ENCODE measurements at places on chromosomes 11 and 22.
A peak's percentile ranks its signal among the peaks of the same experiment; 100 is the strongest.

- no peak for DNase-seq
Measured at GRCh38 chr11:119829402-119829801, 100.4 kb upstream of the NECTIN1 start.

DNA sequence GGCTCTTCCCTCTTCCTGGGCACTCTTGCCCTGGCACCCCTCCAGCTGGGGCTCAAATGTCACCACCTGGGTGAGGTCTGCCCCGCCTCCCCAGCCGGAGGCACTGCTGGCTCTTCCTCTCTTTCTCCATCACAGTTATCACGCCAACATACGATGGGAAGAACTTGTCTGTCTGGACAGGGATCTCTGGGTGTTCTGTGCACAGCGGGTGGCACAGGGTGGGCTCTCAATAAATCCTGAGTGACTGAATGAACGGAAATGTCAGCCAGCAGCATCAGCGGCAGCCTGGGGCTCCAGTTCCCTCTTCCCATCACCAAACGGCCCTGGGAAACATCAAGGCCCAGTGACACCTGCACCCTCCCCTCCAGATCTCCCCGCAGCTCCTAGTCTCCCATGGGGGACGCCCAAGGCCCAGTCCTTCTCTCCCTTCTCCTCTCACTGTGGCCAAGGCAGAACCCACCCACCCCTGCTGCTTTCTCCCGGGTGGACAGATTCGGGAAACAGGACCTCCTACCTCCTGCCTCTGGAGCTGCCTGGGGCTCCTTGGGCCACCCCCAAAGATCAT, 440 bp upstream of the SLC25A45 start:
- no peak for DNase-seq

DNA sequence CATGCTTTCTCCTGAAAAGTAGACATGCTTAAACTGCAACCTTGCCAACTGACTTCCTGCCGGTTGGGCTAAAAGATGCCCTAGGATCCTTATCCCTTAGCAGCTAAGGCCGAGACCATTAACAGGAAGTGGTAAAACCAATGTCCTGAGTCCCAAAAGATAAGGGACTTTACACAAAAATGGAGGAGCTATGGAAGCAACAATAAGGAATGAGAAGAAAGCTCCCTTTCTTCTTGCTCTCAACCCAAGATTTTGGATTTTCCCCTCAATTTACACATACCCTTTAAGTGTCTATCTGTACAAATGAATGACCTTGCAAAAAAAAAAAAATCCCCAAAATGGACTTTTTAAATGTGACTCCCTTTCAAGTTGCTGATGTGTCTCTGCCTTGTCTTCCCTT, 11.1 kb downstream of the MRPL17 start:
- DNase-seq: no peak

GRCh38 chr11:34366522-34366921, 8.7 kb upstream of the ABTB2 start:
- DNase-seq: peak; percentile 7

DNA sequence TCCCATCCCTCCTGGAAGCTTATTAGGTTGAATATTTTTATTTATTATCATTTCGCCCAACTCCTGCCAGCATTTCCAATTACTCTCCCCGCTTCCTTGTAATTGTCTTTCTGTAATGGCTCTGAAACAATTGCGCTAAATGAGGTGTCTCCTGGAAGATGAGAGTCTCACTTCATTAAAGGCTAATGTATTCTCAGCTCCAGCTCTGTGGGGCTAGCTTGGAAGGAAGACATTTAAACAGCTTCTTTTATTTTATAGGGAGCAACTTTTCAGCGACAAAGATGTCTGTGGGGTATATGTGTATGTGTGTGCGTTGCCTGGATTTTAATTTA, 86.6 kb downstream of the PKNOX2 start:
- no peak for DNase-seq

GRCh38 chr22:49961005-49961600, 531 bp downstream of the PIM3 start:
- no peak for DNase-seq

DNA sequence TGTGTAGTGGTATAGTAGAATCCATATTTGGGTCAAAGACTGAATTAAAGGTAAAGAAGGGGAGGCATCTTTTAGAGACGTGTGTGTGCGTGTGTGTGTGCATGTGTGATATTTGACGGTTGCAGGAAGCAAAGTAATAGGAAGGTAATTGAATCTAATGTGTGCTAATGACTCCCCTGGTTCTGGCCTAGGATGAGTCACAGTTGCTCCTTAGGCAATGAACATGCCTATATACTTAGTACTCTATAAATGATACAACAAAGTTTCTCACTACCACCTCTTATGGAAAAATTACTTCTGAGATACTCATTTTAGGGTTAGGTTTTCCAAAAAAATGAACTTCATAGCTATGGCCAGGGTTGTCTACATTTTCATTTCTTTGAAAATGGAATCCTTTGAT, 409.6 kb downstream of the GUCY1A2 start:
- no peak for DNase-seq

DNA sequence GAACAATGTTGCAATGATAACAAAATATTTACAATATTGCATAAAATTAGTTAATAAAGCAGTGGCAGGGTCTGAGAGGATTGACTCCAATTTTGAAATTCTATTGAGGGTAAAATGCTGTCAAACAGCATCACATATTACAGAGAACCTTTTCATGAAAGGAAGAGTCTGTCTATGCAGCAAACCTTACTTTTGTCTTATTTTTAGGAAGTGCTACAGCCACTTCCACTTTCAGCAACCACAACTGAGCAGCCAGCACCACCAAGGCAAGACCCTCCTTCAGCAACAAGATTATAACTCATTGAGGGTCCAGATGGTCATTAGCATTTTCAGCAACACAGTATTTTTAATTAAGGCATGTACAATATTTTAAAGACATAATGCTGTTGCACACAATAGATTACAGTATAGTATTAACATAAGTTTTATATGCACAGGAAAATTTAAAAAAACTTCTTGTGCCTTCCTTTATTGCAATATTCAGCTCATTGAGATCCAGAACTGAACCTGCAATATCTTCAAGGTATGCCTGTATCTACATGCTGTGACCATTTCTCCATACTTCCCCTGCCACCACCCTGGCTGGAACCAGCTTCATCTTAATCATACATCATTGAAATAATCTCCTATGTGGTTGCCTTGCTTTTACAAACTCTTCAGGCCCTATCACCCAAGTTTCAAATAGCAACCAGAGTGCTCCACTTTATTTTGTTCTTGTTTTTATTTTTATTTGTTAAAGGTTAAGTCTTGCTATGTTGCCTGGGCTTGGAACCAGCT, 711.2 kb downstream of the KCNA4 start:
- DNase-seq: no peak

DNA sequence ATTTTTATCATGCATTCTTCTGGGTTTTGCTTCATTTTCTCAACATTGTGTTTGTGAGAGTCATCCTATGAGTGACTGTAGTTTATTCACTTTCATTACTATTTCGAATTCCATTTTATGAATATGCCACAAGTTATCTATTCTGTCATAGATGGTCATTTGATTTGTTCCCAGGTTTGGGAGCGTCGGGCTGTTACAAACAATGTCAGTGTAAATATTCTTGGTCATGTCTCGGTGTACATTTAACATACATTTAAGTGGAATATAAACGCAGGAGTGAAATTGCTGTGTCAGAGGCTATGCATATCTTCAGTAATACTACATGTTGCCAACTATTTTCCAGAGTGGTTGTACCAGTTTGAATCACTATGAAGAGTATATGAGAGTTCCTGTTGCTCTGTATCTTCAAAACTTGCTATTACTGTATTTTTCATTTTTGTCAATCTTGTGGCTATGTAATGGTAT, 2.4 kb downstream of the TRIM44 start:
- no peak for DNase-seq

DNA sequence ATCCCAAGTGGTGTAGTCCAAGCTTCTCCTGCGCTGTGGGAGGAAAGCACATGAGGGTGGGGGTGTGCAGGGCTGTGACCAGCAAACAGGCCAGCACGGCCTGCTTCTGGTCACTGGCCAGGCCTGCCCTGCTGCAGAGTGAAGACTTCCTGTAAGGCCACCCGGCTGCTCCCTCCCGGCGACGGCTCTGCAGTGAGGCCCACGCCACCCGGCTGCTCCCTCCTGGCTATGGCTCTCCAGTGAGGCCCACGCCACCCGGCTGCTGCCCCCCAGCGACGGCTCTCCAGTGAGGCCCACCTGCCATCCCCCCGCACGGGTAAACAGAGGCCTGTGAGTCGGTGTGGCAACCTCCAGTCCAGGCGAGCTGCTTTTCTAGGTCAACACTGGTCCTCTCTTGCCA, 31.4 kb upstream of the BRSK2 start:
- no peak for DNase-seq

GRCh38 chr11:86153439-86153838, 84.6 kb upstream of the PICALM start:
- DNase-seq: no peak

- no peak for DNase-seq
Measured at GRCh38 chr22:30208631-30209603, 37.6 kb downstream of the LIF start.

- DNase-seq: no peak
Measured at GRCh38 chr11:131467645-131468394, 97.4 kb downstream of the NTM start.

GRCh38 chr11:126348806-126349582, 6.5 kb upstream of the ST3GAL4 start:
- no peak for DNase-seq

DNA sequence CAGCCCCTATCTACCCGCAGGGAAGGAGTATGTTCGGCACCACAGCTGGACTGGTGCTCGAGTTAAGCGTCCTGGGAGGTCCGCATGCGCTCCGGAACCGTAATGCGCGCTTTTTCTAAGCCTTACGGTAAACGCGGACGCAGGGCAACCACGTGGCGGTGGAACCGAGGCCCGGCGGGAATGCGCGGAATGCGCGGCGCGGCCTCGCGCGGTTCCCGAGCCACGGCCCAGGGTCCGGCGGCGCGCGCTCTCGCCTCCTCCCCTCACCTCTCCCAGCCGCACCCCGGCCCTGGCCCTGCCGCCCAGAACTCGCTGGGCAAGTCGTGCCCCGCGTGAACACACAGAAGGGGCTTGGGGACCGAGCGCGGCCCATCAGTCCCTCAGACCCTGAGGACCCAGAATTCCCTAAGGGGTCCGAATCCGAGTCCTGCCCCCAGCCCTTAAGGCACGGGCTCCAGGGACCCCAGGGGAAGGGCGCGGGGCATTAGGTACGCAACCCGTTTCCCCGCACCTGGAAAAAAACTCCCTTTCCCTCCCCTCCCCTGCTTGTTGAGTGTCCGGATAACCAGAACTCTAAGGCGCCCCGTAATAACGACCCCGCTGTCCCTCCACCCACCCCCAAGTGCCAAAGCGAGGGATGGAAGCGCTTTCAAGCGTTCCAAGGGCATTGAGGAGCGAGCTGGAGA, 4.3 kb upstream of the CCND1 start:
- no peak for DNase-seq

GRCh38 chr11:44818110-44818509, 91.3 kb downstream of the TSPAN18 start:
- no peak for DNase-seq

DNA sequence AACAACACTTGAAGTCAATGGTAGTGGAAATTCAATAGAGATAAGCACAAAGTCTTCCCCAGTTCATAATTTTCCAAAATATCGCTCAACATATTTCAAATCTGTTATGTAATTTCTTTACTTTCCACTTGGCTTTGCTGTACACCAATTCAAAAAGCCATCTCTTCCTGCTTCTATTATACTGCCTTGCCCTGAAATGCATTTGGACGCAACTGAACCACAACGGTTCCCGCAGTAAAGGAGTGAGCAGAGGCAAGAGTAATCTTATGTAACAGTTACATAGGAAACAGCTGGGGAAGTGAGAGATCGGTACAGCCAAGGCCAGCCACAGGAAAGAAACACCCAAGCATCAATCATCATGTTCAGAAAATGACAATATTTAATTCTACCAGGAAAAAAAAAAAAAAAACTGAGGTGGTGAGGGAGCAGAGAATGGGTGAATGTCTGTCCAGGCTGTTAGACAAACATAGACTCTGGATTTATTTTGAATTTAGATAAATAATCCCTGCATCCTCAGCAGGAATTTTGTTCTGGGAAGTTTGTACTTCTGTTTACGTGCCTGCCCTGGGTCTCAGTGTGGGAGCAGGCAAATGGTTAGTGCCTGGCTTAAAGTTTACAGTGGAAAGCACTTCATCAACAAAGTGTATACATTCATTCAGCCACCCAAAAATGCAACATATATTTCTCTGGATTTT, 392.2 kb downstream of the ETS1 start:
- peak; percentile 86 for DNase-seq

GRCh38 chr11:87444993-87445392, 407.3 kb downstream of the TMEM135 start:
- DNase-seq: no peak

DNA sequence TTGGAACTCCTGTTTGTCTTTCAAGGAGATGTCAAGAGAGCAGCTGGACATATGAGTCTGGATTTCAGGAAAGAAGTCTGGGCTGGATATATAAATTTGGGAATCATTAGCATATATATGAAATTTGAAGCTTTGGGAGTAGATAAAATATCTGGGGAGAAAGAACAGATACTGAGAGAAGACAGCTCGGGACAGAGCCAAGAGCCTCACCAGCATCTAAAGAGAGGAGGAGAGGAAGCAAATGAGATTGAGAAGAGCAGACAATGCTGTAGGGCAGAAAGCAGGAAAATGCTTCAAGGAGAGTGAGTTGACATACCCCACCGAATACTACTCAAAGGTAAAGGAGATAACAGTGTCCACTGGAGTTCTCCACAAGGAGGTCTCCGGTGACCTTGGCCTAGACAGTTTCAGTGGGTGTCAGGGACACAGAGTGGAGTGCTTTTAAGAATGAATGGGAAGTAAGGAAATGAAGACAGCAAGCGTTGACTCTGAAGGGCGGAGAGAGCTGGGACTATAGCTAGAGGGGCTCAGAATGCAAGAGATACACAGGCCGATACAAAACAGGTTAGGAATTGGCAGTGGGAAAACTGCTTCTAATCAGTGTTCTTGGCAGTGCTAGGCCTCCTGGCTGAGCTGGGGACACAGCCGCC, 862 bp downstream of the APBB1 start:
- no peak for DNase-seq

DNA sequence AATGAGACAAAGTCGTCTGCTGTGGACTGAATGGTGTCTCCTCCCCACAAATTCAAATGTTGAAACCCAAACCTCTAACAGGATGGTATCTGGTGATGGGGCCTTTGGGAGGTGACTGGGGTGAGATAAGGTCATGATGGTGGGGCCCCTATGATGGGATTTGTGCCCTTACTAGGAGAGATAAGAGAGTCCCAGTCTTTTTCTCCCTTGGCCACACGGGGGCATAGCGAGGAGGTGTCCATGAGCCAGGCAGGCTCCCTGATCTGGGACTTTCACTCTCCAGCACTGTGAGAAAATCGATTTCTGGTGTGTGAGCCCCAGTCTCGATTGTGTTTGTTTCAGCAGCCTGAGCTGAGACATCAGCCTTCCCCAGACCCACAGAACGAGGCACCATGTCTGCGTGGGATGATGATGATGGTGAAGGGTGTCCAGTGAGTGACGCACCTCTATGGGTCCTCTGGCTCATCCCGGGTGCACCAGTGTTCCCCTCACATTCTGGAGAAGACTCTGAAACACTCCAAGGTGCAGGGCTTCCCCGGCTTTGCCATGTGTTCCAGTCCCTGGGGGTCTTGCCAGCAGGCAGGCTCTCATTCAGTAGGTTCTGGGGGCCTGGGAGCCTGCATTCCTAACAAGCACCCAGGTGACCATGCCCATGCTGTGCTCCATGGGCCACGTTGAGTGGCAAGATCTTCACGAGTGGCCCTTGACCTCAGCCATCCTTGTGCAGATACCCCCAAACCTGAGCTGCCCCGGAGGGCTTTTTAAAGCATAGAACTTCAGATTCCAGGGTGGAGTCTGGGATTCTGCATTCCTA, 363.0 kb downstream of the CTTN start:
- no peak for DNase-seq
